ENCODE measurements at places on chromosomes 2 and 18. TPM values are rescaled to one million over a fixed set of nuclear protein-coding genes. Genes with fewer than 3 reads are reported as not detected.

The IL1RN gene
- not detected for total RNA-seq

The ALK gene
- total RNA-seq: not detected

The SEMA4C gene
- total RNA-seq: 6.0 TPM

The PECR gene
- total RNA-seq: 8.0 TPM

The NYAP2 gene
- total RNA-seq: not detected

The GPR35 gene
- total RNA-seq: not detected

The SNTG2 gene
- total RNA-seq: not detected

The TEKT4 gene
- total RNA-seq: not detected

The GCG gene
- not detected for total RNA-seq

The EVX2 gene
- total RNA-seq: not detected

The CFC1B gene
- not detected for total RNA-seq

The B3GNT7 gene
- total RNA-seq: 1.3 TPM

The NEU4 gene
- not detected for total RNA-seq

The ALKAL2 gene
- not detected for total RNA-seq

The FLACC1 gene
- total RNA-seq: not detected
